ENCODE measurements at places on chromosomes 16 and 17.

GRCh38 chr16:89013111-89013510 lies 36.1 kb upstream of the CBFA2T3 start:
- no peak for DNase-seq

DNA sequence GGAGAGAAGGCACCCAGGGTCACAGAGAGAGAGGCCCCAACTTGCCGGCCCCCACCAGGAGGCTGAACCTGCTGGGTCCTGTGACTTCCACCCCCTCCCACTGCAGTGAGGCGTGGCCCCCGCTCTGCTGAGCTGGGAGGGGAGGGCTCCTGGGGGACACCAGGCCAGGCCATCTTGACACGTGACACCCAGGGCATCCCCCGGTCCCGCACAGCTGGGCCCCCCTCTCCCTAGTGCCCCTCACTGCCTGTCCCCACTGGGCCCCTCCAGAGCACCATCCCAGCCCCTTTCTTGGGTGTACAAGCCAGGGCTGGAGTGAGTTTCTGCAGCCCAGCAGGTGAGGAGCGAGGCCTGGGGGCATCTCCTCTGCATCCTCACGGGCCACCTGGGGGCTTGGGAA lies 12.4 kb downstream of the UBALD1 start:
- no peak for DNase-seq

DNA sequence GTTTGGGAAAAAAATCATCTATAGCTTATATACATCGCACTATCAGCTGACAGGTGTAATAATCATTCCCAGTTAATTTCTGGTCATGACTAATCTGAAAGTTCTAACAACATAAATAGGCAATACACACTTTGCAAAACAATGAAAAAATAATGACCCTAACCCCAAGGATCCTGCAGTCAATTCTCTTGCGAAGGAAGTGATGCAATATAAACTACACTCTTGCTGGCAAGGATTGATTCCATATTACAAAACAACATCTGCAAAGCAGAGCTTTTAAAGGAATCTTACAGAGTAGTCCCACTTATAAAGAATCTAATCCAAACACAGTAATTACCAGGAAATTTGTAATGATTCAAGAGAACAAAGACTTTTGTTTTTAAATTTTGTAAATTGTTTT lies 73.4 kb downstream of the MYO1D start:
- DNase-seq: no peak

- DNase-seq: peak; percentile 83
Observed at GRCh38 chr16:80540516-80541305, at the start of gene DYNLRB2. Gene DYNLRB2 (plus strand): TSS chr16:80540993. CDS start chr16:80541077, 84 bp downstream.

DNA sequence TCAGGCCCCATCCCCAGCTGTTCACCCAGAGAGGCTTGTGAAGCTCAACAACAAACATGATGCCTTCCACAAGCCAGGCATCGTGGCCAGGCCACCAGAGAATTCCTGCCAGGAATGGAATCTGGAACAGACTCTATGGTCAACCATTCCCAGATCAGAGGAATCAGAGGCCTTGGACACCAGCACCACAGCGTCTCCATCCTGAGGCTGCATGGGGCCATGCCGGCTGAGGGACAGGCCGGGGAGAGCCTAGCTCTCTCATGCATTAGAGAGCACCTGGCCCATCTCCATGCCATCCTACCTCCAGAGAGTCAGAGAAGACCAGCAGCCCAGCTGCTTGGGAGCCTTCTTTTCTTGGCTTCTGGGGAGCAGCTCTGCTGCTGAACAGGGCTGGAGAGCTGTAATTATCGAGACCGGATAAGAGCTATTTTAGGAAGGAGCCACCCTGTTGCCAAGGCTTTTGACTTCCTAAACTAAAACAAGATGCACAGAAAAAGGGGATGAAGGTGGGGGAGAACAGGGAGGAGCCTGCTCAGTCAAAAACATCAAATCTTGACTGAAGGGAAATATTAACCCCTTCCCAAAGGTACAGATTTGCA lies 24.5 kb upstream of the MTMR4 start:
- DNase-seq: no peak

DNA sequence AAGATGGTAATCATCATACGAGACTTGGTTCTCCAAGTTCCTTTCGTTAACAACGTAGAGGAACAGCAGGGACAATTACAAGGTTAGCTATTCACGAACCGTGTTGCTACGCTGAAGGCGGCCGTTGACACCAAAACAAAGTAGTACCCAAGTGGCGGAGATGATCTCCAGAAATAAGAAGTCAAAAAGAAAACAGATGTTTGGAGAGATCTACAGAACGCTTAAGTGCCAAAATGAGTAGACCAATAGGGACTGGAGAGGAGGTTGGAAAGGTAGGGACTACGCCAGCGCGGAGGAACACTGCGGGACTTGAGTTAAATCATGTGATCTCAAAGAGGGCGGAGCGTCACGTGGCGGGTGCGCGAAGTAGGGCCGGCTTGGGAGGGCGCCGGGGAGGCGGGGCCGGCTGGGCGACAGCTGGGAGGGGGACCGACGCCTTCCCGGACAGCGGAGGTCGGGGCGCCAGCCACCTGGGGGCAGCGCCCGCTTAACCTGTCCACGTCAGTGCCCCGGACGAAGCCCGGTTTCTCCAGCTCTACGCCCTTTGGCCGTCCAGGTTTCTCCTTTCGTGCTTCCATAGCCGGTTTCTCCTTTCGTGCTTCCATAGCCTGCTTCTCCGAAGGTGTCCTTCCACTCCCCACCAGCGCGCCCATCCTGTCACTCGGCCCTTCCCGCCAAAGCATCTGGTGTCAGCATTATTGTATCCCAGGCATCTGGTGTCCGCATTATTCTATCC lies 636 bp upstream of the GABARAP start:
- peak; percentile 94 for DNase-seq

DNA sequence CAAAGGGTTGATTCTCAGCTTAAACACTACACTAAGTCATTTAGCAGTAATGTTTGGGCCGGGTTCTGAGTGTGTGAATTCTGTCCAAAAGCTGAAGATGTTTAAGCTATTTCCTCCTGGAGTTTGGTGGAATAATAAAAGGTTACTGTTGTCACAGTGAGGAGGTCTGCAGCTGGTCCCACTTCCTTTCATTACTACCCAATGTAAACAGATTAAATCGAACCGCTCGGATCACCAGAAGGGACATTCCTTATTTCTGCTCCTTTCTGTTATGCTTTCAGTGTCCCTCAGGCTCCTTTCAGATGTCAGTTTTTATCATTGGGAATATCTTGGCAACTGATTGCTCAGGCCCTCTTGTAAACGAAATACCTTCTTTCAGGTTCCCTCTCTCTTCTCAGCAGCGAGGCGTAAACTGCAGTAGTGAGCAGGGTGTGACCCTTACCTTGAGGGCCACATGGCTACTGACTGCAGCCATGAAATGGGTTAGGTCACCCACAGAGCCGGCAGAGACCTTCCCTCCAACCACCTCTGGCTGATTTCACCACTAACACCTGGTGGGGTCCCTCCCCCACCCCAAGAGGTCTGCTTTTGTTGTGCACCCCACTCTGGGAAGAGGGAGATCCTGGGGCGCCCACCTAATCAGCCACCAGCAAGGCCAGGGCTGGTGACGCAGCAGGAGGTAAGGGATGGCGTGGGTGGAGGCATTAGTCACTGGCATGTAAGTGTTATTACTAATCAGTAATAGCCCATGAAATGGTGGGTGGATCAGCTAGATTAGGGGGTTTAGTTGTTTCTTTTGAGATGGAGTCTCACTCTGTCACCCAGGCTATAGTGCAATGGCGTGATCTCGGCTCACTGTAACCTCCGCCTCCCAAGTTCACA lies 117.6 kb downstream of the VPS53 start:
- no peak for DNase-seq
